ENCODE measurements at places on chromosomes 7 and 10.

- DNase-seq, result no peak
Measured at GRCh38 chr10:34791947-34792346, 23.1 kb downstream of the PARD3 start.

DNA sequence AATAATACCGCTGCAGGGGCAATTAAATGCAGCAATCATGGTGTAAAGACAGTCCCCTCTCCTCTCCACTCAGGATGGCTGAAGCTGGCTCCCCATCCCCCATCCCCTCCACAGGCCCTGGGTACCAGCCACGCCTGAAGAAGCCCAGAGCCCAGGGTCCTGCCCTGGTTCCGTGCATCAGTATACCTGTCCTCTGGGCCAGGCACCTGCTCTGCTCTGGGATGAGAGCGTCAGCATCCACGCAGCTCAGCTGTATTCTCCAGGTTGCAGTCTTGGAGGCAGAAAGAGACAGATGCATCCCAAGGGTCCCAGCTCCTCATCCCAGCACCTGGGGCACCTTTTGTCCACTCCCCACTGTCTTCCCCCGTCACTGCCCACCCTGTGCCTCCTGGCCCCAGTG, 233.8 kb downstream of the TCERG1L start:
- no peak for DNase-seq

DNA sequence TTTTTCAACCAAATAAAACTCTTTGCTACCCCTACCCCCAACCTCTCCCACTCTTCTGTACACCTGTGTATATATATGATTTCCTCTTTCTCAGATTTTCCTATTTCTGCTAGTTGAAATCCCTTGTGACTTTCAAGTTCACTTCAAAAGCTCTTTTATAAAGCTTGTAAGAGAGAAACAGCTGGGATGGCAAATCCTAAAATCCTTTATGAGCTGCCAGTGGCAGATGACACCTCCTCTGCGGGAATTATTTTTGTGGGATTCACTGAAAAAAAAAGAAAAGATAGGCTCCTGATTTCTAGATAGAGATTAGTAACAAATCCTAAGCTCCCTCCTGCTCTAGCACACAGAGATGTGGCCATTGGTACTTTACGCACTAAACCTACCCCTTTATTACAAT, 92.9 kb downstream of the AHR start:
- no peak for DNase-seq

DNA sequence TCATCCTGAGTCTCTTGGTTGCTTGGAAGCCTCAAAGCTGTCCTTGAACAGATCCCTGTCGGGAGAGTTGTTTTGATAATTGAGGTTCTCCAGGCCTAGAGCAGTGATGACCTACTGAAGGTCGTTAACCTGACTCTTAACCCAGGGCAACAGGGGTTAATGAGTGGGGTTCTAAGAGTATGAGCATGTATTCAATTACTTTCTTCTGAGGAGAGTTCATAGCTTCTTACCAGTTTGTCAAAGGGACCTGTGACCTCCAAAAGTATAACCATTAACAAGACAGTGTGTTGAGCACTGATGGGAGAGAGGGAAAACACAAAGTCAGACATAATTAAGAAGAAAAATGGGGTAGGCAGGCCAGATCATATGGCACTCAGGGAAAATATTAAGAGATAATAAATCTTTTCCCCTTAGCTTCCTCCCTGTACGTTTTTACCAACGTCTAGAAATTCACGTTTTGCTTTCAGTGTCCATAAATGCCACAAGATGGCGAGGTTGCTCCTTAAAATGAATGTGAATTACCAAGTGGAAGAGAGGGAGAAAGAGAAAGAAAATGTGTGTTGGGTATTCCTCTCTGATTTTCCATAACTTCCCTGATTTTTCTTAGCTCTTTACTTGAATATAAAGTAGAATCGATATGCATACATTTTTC, 97.6 kb downstream of the SUGCT start:
- peak; percentile 28 for DNase-seq

- DNase-seq, result no peak
Measured at GRCh38 chr7:133582766-133583523, 330.1 kb downstream of the EXOC4 start.

DNA sequence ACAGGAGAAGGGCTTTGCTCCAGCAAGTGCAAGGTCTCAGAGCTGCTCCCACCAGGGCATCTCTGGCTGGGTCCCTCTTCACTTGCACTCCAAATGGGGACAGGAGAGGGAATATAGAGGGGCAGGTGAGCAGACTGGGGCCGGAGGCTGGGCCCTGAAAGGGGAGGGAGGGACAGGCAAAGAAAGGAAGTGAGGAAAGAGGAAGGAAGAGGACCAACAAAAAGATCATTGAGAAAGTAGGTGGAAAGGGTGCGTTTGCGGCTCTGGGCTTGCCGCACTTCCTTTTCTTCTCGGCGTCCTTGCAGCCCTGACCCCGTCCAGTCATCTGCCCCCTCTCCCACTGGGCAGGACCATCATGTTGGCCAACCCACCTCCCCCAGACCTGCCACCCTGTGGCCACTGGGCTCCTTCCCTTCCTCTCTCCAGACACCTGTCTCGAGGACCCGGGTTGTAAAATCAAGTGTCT, 14.0 kb downstream of the ITPRIP start:
- no peak for DNase-seq

- DNase-seq, result peak; percentile 18
Measured at GRCh38 chr7:134891262-134891695, 95.0 kb upstream of the AGBL3 start.

- DNase-seq, result no peak
Measured at GRCh38 chr7:122413339-122413738, 108.8 kb upstream of the FEZF1 start.

Data from GM13977 (cell line).